ENCODE measurements at places on chromosomes 5 and 9. TPM values are rescaled to one million over a fixed set of nuclear protein-coding genes. Genes with fewer than 3 reads are reported as not detected.

Gene PRUNE2
- 11.4 TPM for total RNA-seq

Gene ZNF782
- total RNA-seq, result 4.5 TPM

GRCh38 chr5:133527311-133527710, 85.0 kb downstream of the FSTL4 start:
- H3K4me3 ChIP-seq, result no peak overlapping the region
- H3K27ac ChIP-seq, result no peak overlapping the region
- DNase-seq, result no peak
- H3K36me3 ChIP-seq, result no peaks in the 10 kb centered on the region
- H3K4me1 ChIP-seq, result no peaks in the 10 kb centered on the region

- H3K4me3 ChIP-seq, result no peak overlapping the region
- H3K36me3 ChIP-seq, result no peaks in the 10 kb centered on the region
- H3K4me1 ChIP-seq, result no peaks in the 10 kb centered on the region
- H3K27ac ChIP-seq, result no peak overlapping the region
- no peaks in the 10 kb centered on the region for H3K27me3 ChIP-seq
These were observed 18.9 kb upstream of the NPR3 start for GRCh38 chr5:32692036-32692746.

DNA sequence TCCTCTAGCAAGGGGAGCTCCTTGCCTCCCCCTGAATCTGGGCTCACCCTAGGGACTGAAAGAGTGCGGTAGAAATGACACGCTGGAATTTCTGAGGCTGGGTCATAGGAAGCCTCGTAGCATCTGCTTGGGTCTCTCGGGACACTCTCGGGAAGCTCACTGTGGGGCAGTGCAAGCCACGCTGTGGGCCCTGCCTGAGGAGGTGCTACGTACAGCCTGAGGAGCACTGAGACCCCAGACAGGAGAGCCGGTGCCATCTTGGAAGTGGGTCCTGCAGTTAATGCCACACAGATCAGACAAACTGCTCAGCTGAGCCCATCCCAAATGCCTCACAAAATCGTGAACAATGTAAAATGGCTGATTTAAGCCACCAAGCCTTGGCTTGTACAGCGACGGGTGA, 1.8 kb downstream of the MRPL36 start:
- DNase-seq, result no peak
- no peak overlapping the region for H3K4me3 ChIP-seq
- H3K4me1 ChIP-seq, result peaks cover 16% of the 10 kb centered on the region
- H3K27ac ChIP-seq, result no peak overlapping the region

DNA sequence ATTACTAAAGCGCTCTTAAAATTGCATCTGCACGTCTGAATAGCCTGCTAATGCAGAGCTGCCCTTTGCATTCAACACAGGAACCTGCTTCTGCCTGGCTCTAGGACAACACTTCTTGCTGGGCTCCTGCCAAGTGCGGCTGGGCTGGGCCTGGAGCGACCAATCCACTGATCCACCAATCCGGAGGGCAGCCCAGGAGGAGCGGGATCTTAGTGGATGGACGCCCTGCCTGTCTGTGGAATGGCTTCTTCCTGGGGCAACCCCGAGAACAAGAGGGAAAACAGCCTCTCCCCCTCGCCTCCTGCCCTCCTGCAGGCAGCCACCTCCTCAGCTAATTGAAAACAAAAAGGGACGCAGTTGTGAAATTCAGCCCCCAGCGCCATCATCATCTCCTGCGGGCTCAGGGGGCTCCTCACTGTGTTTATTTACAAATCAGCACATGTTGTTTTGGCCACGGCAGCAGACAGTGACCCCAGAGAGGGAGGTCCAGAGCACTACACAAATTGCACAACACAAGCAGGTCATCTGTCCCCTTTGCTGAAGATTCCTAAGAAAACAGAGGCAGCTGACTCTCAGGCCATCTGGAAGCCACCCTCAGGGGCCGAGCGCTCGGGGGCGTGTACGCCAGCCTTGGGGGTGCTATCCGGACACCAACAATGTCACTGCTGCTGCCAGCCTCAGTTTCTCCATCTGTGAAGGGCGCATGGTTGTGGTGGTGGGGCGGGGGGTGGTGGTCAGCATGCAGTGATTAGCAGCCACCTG, 57.3 kb downstream of the GADD45G start:
- DNase-seq, result peak; percentile 99
- no peaks in the 10 kb centered on the region for H3K27me3 ChIP-seq
- no peaks in the 10 kb centered on the region for H3K36me3 ChIP-seq
- H3K4me1 ChIP-seq, result peaks cover 26% of the 10 kb centered on the region
- H3K27ac ChIP-seq, result no peak overlapping the region
- H3K4me3 ChIP-seq, result peak overlapping the region; percentile 11

- H3K4me3 ChIP-seq, result no peak overlapping the region
- DNase-seq, result peak; percentile 1
- H3K36me3 ChIP-seq, result no peaks in the 10 kb centered on the region
- H3K27me3 ChIP-seq, result no peaks in the 10 kb centered on the region
- H3K4me1 ChIP-seq, result peaks cover 5% of the 10 kb centered on the region
These were observed 12.8 kb upstream of the ANGPTL2 start for GRCh38 chr9:127135056-127135745.
